ENCODE measurements at places on chromosomes 3 and 15.

DNA sequence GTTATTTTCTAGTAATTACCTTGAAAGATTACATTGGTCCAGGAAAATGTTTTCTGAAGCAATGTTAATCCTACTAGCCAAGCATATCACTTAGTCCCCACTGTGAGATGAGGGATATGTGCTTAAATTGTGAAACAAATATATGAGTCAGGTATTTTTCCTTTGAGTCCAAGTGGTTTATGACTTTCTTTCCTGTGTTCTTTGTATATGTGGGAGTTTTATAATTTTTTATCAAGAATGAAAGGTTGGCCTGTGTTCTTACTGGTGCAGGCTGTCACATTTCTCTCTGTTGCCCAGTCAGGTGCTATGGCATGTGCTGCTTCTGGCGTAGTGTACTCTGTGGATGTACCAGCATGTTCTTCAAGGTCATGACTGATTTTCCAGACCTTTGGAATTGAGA, 147.4 kb downstream of the CMSS1 start:
- DNase-seq = no peak

DNA sequence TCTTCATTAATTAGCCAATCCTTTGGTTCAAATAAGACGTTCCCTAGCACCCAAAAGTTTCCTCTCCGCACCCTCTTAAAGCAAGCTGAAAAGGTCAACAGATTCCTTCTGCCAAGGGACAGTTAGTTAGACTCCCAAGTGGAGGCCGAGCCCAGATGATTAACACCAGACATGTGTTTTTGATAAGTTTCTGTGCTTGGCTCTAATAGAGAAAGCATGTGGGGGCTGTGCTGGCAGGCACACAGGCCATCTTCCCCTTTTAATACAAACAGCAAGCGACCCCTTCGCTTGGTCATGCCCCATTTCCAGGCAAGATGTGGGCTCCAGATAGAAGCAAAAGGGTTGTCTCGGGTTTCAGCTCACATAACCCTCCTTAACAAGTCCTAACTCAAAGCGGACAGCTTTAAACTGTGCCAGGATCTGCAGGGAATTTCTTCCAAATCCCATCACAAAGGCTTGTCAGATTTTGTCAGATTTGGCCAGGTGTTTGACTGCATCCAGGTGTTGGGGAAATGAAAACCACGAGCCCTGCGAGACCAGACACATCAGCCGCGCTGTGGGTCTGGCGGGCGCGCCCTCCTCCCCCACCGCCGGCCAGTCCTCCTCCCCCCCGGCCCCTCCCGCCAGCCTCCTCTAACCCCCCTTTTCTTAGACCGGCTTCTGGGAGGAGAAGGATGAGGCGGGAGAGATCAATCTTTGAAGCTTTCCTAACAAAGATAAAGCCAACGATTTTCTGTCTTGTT, 3.3 kb downstream of the HES1 start:
- no peak for DNase-seq

DNA sequence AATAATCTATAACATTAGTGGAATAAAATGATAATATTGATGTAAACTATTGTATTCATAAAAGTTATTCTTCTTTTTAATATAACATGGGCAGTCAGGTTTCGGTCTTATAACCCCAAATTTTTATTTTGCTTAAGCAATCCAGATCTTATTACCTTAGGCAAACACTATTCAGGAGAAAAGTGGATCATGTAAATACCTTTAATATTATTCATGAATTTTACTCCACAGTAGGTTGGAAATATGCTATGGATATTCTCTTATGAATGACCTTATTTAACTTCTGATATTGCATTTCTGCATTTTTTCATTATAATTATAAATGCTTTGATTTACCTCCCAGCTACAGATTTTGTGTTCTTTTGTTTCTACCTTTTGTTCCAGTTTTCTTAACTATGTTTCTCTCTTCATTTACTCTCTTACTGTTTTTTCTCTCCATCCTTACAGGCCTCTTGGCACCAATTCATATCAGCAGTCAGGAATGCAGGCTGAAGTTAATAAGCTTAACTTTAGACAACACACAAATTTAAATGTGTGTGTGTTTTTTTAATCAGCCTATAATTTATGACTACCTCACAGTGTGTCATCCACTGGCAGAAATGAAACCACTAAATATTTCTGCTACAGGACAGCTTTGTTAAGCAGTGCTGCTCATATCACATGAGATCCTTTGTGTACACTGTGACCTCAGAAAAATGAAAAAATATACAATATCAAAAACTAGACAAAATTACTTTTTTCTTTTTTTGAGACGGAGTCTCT, 111.0 kb downstream of the NSUN3 start:
- DNase-seq = no peak

- DNase-seq = no peak
These were observed 762.8 kb upstream of the NR2F2 start for GRCh38 chr15:95567686-95568085.

DNA sequence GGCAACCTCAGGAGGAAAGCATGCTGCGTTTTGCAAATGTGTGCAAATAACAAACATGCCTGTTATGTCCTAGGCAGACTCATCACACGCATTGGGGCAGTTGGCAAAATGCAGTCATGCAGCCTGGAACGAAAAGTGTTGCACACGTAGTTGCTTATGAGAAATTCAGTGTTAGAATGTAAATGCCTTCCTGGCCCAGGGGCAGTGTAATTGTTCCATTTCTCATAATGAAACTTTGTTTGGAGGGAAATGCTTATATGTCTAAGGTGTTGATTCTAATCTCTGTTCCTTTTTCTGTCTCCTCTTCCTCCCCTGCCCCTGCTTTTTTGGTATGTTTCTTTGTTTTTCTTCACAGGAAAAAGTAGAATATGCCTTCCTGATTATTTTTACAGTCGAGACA, 156.0 kb downstream of the CACNA1D start:
- DNase-seq = no peak

GRCh38 chr3:126552688-126553283, 5.9 kb downstream of the C3orf22 start:
- peak; percentile 1 for DNase-seq

DNA sequence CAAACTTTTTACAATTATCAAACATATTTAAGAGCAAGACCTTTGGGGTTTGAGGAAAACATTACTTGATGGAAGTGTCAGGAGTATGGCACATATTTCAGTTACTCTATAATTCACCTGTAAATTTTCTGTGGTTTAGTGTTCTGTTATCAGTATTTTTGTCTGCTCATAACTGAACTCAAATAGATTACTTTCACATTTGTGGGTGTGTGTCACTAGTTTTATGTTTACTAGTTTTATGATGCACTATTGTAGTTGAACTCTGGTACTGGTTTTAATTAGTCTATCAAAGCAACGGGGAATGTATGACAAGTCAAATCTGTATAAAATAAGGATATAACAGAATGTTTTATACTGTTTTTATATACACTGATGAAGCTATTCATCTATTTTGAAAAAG, 27.2 kb downstream of the OXSM start:
- DNase-seq = no peak

DNA sequence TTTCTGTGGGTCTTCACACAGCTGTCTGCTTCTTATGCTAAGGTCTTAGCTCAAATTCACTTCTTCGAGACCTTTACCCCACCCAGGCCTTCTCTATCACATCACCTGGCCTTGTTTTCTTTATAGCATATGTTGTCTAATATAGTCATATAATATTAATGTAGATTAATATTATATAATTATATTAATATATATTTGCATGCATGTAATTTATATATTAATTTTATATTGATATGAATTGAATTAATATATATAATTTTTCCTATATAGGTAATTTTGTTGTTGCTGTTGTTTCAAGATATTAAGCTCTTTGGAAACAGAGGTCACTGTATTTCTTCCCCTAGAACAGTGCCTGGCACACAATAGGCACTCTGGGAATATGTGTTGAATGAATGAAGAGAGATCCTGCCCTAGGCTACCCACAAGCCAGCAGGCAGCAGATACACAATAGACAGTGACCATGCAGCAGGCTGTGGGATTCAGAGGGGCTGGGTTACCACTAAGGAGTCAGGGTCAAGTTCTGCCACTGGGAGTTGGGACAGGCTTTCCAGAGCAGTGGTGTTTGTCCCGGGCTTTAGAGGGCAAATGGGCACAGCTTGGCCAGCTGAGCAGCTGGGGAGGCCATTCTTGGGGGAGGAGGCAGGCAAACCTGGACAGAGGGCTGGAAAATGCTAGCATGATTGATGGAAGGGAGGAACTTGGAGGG, 126.3 kb downstream of the DNAJB8 start:
- DNase-seq = no peak

- no peak for DNase-seq
These were observed 242.8 kb downstream of the DTWD1 start for GRCh38 chr15:49863431-49864224.

- DNase-seq = no peak
These were observed 686.6 kb downstream of the ROBO2 start for GRCh38 chr3:77726517-77726916.

GRCh38 chr3:31729573-31729972, 196.8 kb downstream of the STT3B start:
- no peak for DNase-seq

DNA sequence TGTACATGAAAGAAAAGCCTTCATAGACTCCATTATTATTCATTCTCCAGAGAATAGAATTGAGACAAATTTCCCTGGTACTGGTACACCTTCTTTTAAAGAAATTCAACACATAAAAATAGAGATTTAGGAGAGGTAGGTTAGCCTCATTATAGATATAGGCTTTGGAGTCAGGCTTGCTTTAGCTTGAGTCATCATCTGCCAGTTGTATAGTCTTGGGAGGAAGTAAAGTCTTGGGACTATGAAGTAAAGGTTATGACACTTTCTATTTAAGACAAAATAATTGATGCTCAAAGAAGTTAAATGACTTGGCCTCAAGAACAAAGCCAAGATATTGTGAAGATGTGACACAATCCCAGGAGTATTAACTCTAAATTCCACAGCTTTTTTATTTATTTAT, 4.3 kb downstream of the HRG start:
- DNase-seq = no peak

DNA sequence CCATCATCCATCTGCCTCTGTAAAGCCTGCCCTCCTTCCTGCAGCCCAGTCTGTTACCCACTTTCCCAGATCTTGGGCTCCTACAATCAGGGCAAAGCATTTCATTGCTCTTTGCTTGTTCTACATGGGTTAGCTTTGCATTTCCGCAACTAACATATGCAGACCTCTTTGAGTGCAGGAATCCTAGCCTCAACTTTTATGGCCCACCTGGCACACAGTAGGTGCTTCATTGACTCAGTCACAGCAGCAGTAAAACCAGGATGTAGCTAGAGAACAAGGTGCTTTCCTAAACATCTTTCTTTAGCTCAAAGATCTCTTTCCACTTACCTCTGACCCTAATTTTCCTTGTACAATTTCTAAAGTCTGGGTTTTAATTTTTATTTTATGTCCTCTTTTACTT, 3.5 kb downstream of the CD80 start:
- no peak for DNase-seq

DNA sequence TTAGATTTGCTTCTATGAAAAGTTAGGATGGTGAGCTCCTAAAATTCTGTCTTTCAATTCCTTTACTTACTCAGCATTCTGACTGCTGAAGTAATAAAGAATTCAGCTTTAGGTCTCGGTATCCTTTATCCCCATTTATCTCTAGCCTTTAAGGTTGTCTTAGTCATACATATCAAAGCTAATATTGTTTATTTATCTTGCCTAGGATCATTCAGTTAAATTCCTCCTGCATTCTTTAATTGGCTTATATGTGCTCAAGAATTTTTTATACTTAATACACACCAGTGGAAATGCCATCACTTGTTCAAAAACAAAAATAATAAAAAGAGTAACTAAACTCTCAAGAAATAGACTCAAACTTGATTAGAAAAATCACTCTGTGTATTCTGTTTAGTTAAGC, 507.0 kb downstream of the ZPLD1 start:
- no peak for DNase-seq

- no peak for DNase-seq
These were observed 237.1 kb downstream of the RYR3 start for GRCh38 chr15:33547876-33548275.

DNA sequence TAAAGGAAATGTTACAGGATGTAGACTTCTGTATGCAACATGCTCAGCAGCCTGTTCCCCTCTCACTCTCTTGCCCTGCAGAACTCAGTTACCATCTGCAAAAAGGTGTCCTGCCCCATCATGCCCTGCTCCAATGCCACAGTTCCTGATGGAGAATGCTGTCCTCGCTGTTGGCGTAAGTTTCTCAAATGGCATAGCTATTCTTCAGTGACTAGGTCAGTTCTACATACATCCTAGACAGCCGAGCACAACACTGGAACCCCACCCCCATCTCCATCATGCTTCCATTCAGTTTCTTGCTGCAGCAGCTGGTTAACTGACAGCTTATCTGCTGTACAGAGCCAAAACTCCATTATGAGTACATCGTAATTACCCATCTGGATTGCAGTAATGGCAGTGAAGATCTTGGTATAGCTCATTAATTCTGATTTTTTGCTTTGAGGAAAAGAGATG, 4.5 kb downstream of the THBS1 start:
- no peak for DNase-seq

GRCh38 chr15:71809346-71809745, 1.0 kb upstream of the NR2E3 start:
- DNase-seq = no peak

GRCh38 chr3:46995901-46996562, 16.6 kb downstream of the NBEAL2 start:
- no peak for DNase-seq

GRCh38 chr3:4772171-4772804, 206.9 kb upstream of the BHLHE40 start:
- no peak for DNase-seq

DNA sequence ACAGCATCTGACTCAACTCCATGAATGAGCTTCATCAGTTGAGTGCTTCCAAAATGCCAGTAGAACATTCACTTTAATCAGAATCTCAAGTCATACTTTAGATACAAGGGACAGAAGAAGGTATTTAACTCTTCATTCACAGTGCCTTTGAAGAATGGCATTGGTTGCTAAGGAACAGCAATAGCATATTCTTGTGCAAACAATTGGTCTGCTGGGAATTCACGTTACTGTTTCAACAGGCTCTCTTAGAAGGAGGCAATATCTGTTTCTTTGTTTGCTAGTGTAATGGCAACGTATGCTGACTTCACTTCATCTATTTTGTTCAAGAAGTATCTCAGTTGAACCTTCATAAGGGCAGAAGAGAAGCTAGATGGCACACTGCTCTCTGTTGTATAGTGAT, 113.9 kb downstream of the TMEM108 start:
- DNase-seq = no peak

DNA sequence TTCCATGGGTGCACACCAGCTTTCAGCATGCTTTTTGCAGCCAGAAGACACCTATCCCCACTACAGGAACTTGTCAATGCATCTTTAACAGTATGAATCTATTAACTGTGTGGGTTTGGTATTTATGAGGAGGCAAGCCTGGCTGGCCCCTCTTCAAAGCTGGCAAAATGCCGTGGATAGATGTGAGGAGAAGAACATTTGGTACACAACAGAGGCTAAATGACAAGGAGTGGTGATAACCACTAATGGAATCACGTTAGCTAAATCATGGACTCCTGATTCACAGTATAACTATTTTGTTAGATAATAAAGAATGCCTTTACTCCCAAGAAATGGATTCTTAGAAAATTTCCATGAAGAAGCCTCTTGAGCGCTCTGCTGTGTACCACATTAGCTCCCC, 187.2 kb downstream of the CLSTN2 start:
- DNase-seq = no peak

Data from activated CD4-positive, alpha-beta T cell treated with anti-CD3 and anti-CD28 coated beads for 1 hour (primary cell).